Left lobe of liver (tissue), 2 donors: ENCODE measurements at places on chromosomes 5 and 9. TPM values are rescaled to one million over a fixed set of nuclear protein-coding genes. Genes with fewer than 3 reads are reported as not detected.

DNA sequence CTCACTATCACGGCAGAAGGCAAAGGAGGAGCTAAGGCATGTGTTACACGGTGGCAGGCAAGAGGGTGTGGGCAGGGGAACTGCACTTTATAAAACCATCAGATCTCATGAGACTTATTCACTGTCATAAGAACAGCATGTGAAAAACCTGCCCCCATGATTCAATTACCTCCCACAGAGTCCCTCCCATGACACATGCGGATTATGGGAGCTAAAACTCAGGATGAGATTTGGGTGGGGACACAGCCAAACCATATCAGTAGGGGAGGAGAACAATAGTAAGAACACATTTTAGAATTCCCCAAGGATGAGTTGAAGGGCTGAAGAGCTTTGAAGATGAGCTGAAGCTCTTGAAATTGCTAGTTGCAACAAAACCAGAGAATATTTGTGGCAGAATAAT, 287.9 kb downstream of the SMARCA2 start:
- no peak for DNase-seq

TARS1 gene
- total RNA-seq = 51.9 TPM

GDNF gene
- 0.18 TPM for total RNA-seq

ADAMTS16 gene
- total RNA-seq = not detected

DNA sequence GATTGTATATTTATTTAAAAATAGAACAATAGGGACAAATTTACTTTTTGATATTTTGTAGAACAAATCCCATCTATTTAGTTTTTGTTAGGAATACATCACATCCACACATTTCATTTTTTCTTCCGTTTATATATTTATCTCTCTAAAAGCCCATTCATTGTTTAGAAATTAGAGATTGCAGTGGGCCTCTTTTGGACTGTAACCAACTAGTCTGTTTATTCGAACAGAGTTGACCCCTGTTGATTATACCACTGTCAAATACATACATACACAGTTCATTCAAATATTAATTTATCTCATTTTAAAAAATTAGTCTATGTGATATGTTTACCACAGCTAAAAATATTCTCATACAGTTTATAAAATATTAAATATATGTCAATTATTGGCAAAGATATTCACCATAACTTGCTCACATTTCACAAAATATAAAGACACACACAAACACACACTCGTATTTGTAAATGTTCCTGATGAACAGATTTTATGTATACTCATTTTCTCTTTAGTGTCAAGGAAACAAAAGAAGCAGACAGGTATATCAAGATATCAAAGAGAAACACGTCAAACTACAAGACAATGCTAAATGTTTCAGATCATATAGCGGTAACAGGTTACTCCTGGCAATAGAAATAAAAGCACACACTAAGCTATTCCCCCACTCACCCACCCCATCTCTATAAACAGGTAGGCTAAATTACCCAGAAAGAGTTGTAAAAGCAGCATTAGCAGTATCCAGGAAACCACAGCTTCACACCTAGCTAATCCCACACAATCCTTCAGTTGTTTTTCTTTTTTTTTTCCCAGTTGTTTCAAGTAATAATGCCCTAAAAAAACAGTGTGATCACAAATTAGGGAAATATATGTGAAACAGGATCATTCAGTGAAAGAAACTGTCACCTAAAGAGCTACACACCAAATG, 283.9 kb downstream of the ADAMTS6 start:
- DNase-seq = no peak

TRIM14 gene
- total RNA-seq = 37.2 TPM

GRCh38 chr5:178123094-178123965, 7.5 kb upstream of the RMND5B start:
- DNase-seq = no peak

- no peak for DNase-seq
These were observed 171.0 kb downstream of the MSX2 start for GRCh38 chr5:174895360-174895759.

DNA sequence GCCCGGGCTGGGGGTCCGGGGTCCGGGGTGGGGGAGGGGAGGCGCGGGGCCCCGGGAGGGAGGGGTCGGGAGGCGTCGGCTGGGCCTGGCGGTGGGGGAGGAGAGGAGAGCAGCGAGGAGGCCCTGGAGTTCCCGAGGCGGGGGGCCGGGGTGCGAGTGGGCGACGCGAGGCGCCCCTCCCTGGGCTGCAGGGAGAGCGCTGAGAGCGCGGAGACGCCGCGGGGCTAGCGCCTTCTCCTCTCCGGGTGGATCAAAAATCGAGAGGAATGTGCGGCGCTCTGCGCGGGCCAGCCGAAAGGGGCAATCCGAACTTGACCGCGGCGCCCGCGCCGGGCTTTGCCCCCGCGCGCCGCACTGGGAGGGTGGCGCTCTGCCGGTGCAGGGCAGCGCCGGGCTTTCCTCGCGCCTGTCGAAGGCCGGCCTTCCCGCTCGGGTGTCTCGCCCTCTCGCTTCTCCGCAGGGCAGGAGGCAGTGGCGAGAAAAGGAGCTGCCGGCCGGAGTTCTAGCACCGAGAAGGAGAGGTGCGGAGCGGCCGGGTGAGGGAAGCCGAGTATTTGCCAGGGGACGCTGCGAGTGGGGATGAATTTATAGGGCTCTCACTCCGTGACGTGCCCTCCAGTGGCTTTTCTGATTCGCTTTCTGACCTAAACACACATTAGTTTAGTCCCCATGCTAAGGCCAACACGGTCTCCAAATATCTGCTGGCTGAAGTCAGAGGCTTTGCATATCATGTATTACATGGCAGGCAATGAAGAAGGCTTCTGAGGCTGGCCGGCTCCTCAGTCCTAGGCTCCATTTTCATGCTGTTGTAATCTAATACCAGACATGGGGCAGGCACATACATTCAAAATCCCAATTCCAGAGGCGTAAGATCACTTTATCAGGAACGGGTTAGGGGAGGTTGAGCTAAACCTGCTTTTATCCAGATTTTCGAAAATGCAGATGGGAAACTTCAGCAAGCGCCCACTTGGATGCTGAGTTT, 503 bp upstream of the GDNF start:
- peak; percentile 55 for DNase-seq

FAM53C gene
- 10.4 TPM for total RNA-seq

DNA sequence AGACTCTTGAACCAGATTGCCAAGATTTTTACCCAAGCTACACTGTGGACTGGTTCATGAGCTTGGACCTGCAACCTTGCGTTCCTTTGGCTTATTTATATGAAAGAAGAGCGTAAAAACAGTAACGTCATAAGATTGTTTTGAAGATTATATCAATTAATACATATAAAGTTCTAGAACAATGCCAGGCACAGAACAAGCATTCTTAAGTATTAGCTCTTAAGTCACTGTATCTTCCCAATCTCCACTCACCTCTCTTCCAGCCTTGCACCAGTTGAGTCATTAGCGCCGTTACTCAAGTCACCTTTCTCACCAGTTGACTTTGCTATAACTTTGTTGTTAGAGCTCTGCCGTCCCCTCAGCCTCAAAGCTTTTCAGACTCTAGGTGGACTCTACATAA, 415.7 kb downstream of the PLK2 start:
- DNase-seq = no peak

KCNV2 gene
- total RNA-seq = not detected

- DNase-seq = no peak
These were observed 247.0 kb downstream of the CHSY3 start for GRCh38 chr5:130151239-130151638.

GRCh38 chr5:141657937-141658545, 6.8 kb upstream of the FCHSD1 start:
- DNase-seq = no peak

PGM5 gene
- total RNA-seq = 2.9 TPM

ACTBL2 gene
- not detected for total RNA-seq

DNA sequence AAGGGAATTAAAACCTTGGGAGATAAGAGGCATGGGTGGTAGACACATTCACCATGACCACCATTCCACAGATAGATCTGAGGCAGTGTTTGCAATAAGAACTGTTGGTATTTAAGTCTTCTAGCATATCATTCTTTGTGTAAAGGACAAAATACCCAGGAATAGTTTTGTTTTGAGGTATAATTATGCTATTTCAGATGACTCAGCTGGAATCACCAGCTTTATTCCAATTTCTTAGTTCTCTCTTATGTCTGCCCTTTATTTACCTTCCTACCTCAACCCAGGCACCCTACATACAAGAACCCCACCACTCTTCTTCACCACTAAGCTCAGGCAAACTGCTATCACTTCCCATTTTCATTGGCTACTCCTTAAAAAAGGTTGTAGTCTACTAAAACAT, 94.7 kb upstream of the TRIO start:
- no peak for DNase-seq

NME5 gene
- total RNA-seq = 0.20 TPM

DNA sequence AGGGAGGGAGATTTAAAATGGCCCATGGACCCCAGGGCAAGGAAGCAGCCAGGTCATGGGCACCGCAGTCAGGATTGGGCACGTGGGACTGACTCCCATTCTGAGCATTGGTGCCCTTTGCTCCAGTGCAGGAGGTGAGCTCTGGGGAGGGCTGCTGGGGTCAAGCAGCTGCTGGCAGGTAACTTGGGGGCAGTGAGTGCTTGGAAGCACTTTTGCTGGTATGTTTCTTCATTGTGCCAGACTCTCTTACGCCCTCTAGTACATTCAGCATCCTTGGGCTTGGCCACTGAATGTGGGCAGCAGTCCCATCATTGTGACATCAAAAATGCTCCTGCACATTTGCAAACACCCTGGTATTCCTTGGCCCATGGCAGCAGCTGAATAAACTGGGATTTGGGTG, 32.7 kb downstream of the PRRC2B start:
- DNase-seq = peak; percentile 71

- DNase-seq = no peak
These were observed 277.5 kb upstream of the MVB12B start for GRCh38 chr9:126049088-126049487.

- DNase-seq = no peak
These were observed 36.6 kb upstream of the NR4A3 start for GRCh38 chr9:99785010-99785590.

DNA sequence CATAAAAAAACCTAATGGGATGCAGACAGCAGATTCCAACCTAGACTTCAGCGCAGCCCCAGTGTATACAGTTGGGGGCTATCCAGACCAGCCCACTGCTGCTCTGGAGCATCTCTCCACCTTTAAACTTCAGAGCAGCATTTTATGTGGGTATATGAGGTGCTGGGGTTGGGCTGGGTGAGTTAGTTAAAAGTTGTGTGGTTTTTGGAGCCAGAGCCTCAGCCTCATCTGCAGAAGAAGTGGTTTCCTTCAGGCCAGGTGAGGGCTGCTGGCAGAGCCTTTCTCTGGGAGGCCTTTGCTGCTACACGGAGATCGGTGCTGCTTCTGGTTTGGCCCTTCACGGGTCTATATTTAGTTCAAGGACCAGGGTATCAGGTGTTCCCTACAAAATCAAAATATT, 228.3 kb downstream of the PDZD2 start:
- DNase-seq = no peak

ACOT12 gene
- 51.6 TPM for total RNA-seq
